ENCODE measurements at places on chromosomes 6 and 20.

- DNase-seq: no peak
Observed at GRCh38 chr6:160188773-160189172, 67.2 kb downstream of the SLC22A1 start.

DNA sequence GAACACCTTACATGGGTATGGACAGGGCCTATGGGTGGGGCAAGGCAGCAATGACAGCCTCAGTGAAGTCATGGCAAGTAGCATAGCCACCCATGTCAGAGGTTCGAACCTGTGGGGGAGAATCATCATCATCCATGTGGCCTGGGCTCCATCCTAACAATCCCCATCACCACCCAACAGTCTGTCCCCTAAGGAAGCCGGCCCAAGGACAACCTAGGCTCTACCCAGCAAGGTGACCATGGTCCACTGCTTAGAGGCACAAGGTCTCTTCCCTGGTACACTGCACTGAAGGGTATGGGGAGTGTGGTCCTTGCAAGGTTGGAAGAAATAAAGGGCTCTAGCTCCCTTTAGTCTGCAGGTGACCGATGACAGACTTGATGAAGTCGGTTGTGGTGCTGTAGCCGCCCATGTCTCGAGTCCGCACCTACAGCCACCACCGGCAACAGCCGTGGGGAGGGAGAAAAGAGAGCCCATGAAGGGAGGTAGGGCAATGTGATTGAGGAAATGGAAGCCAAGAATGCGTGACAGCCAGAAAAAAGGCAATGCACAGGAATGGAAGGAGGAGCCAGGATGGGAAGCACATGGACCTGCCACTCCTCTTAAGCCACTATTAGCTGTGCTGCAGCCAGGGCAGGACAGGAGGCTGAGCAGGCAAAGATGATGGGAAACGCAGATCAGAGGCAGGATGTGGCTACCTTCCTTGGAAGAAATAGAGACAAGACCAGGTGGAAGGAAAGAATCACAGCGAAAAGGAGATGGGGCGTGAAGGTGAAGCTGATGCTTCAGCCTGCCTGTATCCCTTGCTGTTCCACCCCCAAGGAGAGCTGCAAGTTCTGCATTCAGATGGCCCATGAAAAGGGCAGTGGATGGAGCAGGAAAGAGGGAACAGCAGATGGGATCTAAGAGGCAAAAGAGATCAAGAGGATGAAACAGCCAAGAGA lies 5.3 kb downstream of the IDH3B start:
- DNase-seq: peak; percentile 8

GRCh38 chr6:69936674-69937363 lies 70.5 kb downstream of the COL19A1 start:
- DNase-seq: peak; percentile 15

DNA sequence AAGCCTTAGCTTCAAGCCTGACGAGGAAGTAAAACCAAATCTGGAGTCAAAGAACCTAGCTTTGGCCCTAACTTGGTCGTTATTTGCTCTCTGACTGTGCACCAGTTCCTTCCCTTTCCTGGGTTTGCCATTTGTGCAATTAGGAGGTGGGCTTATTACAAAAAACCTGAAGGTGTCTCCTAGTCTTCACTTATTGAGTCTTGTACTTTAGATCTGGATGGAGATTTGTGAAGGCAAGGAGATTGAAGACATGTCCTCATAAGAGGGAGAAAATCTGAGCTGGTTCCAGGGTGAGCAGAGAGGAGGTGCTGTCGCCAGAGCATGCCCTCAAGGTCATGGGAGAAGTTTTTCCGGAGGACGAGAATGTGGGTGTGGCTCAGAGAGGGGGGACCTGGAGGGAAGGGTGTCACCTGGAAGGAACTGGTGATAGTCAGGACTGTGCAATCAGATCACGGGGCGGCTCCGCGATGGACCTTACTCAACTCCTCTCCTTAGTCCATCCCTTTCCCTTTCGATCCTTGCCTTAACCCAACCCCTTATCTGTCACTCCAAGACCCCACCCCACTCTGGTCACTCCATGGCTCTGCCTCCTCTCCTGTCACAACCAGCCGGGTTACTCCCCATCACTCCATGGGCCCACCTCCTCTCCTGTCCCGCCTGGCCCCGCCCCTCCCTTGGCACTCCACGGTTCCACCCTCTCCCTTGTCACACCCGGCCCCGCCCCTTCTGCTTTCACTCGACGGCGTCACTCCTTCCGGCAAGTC lies 588 bp upstream of the ACSS2 start:
- peak; percentile 98 for DNase-seq

DNA sequence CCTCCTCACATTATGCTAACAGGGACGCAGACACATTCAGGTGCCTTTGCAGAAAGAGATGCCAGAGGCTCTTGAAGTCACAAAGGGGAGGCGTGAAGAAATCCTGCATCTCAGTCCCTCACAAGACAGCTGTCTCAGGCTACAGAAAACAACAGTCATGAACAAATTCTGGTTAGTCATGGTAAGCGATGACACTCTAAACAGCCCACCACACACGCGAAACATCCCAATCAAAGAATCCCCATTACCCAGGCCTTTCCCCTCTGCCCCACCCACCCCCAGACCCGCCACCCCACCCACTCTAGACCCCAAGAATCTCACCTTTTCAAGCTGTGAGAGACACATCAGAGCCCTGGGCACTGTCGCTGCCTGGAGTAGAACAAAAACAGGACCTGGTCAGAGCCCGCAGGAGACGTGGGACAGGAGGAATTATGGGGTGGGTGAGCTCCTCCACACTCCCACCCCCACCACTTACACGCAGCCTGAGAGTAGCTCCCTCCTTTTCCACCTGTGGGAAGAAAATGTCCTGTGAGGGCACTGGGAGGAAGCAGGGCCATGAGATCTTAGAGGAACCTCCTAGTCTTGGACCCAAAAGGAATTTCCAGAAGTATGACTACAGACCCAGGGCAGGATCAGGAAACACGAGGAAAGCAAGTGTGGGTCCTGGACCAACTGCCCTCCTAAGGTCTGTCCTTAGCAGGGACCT lies 2.7 kb downstream of the HLA-B start:
- no peak for DNase-seq

All from fibroblast of skin of right biceps (primary cell).